Stomach (tissue), 19 donors: ENCODE measurements at places on chromosomes 7 and 10. TPM values are rescaled to one million over a fixed set of nuclear protein-coding genes. Genes with fewer than 3 reads are reported as not detected.
A peak's percentile ranks its signal among the peaks of the same experiment; 100 is the strongest.

Gene PLCE1
- 16.3 TPM for total RNA-seq

DNA sequence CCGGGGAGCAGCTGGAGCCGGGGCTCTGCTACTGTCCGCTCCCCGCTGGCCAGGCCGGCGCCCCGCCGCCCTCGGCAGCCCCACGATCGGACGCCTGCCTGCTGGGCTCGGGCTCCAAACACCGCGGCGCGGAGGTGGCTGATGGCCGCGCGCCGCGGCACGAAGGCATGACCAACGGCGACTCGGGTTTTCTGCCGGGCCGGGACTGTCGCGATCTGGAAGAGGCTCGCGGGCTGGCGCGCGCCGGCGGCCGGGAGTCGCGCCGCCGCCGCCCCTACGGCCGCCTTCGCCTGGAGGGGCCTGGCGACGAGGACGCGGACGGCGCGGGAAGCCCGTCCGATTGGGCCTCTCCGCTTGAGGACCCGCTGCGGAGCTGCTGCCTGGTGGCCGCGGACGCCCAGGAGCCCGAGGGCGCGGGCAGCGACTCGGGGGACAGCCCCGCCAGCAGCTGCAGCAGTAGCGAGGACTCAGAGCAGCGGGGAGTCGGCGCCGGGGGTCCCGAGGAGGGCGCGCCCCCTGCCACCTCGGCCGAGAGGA, 570 bp downstream of the TBC1D12 start:
- H3K4me1 ChIP-seq = peaks cover 14% of the 10 kb centered on the region
- H3K27me3 ChIP-seq = peaks cover 17% of the 10 kb centered on the region
- peak; percentile 79 for DNase-seq
- peak overlapping the region; percentile 88 for H3K4me3 ChIP-seq
- H3K27ac ChIP-seq = peak overlapping the region; percentile 98

GRCh38 chr10:28986117-28986792, 302.6 kb upstream of the LYZL1 start:
- H3K27me3 ChIP-seq = no peaks in the 10 kb centered on the region
- DNase-seq = no peak
- H3K27ac ChIP-seq = no peak overlapping the region
- H3K4me1 ChIP-seq = peaks cover 18% of the 10 kb centered on the region

- H3K27ac ChIP-seq = no peak overlapping the region
- no peaks in the 10 kb centered on the region for H3K27me3 ChIP-seq
- no peak for DNase-seq
- no peaks in the 10 kb centered on the region for H3K36me3 ChIP-seq
- H3K4me1 ChIP-seq = no peaks in the 10 kb centered on the region
Observed at GRCh38 chr10:28135258-28135657, 136.4 kb upstream of the ODAD2 start.
